Activated CD8-positive, alpha-beta memory T cell treated with anti-CD3 and anti-CD28 coated beads for 1 hour (primary cell): ENCODE measurements at places on chromosomes 3 and 15.

- DNase-seq = no peak
Measured at GRCh38 chr3:139769796-139770195, 92.0 kb upstream of the NMNAT3 start.

DNA sequence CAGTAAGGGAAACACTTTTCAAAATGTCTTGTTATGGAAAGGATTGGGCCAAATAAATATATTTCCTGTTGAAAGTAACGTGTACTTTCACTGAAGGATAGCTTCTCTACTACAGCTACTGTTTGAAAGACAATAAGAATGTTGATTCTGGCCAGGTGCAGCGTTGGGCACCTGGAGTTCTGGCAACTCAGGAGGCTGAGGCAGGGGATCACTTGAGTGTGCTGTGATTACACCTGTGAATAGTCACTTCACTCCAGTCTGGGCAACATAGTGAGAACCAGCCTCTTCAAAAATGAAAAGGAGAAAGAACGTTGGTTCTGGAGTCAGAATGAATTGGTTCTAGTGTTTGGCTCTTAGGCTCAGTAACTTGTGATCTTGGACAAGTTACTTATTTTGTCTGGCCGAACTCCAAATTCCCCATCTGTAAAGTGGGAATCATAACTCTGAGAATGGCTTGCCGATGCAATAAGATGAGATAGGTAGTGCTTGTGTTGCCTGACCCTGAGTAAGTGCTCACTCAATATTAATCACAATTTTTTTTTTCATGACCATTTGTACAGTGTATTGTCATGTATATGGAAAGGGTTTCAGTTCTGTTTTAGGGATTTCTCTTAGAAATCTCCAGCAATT is 310.8 kb downstream of the PTPRG start:
- DNase-seq = no peak

DNA sequence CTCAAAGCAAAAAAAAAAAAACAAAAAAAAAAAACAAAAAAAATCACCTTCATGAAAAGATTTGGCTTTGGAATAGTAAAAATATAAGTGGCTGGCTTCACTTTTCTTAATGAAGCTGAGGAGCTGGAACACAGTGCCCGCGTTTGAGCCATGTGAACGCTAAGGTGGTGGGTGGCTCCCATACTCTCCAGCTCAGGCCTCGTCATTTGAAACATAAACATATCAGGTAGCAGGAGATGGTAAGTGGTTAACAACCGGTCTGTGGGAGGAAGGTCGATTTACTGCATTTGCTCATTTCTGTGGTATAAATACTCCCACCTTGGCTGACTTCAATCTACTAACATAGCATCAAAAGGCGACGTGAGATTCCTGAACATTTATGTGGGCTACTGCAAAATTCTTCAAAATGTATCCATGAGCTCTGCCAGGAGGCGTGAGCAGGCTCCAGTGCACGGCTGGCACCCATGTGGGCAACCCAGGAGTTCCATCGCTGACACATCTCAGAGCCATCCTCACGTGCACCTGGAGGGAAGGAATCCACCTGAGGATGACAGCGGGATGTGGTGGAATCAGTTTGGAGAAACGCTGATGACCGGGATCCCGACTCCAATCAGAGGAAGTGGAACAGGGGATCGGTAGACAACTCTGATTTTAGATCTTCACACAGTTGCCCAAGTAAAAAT is 157.6 kb downstream of the ATP10A start:
- no peak for DNase-seq

GRCh38 chr15:63915209-63915872 is 81.6 kb upstream of the HERC1 start:
- no peak for DNase-seq

- DNase-seq = no peak
Measured at GRCh38 chr15:77580996-77581682, 51.6 kb downstream of the LINGO1 start.

DNA sequence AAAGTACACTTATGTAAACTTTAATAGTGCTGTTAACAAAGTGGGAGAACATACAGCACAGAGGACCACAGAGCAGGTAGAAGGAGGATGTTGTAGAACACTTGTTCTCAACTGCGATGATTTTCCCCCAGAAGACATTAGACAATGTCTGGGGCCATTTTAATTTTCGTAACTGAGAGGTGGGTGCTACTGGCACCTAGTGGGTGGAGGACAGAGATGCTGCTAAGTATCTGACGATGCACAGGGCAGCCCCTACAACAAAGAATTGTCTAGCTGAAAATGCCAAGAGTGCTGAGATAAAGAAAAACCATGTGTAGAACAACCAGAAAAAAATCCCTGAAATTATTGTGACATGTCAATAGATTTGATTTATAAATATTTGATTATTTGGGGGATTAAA is 5.0 kb upstream of the KBTBD8 start:
- no peak for DNase-seq

GRCh38 chr3:16794257-16794656 is 90.5 kb upstream of the PLCL2 start:
- DNase-seq = no peak

DNA sequence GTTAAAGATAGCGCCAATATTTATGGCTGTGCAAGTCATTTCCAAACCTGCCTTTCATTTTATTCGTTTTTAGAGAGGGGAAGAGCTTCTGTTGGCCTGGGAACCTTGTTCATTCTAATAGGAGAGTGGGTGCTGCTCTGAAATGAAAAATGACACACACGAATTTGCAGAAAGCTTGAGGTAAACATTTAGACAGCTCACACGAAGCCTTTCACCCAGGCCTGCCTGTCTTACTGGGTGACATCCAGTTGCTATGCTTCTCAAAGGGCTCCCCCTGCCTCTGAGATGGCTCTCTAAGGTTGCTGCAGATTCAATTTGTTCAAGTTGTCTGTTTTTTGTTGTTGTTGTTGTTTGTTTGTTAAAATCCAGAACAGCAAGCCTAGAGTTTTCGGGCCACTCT is 18.2 kb downstream of the PEX5L start:
- no peak for DNase-seq

- no peak for DNase-seq
Measured at GRCh38 chr3:152281133-152281713, 12.5 kb downstream of the MBNL1 start.

- no peak for DNase-seq
Measured at GRCh38 chr3:124826703-124827102, 60.5 kb downstream of the ITGB5 start.

- no peak for DNase-seq
Measured at GRCh38 chr15:20361091-20361490, 180.5 kb downstream of the GOLGA6L6 start.

DNA sequence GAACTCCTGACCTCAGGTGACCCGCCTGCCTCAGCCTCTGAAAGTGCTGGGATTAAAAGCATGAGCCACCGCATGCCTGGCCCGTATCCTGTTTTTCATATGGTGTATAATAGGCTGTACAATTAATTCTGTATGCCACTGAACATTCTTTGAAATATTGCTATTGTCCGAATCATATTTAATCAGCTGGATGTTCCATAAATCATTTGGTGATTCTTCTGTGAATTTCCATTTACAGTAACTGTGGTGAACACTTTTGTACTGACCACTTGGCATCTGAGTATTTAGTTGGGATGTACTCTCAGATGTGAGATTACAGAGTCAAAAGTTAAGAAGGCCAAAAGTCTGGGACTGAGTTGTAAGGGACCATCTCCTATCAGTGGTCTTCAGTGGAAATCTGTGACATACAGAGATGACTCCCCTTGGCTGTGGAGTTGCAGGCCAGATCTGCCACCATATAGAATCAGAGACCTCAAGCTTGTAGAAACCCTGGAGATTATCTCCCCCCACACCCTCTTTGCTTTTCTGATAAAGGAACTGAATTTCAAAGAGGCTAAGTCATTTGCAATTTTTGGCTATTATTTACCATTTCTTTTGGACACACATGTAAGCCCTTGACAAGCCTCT is 25.7 kb upstream of the DYNC1LI1 start:
- DNase-seq = no peak

- no peak for DNase-seq
Measured at GRCh38 chr3:184344579-184345316, 7.3 kb downstream of the FAM131A start.

DNA sequence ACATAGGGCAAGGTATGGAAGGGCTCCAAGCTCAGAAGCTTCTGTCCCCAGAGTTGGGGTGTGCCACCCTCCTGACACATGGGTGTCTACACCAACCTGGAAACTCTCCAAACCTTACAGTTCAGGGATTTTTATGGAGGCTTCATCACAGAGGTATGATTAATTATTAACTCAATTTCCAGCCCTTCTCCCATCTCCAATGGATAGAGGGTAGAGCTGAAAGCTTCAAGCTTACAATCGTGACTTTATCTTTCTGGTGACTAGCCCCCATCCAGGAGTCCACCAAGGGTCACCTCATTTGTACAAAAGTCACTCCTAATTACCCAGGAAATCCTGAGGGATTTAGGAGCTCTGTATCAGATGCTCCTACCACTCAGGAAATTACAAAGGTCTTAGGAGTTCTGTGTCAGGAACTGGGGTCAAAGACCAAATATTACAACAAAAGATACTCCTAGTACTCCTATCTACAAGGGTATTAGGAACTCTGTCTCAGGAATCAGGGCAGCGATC is 62.7 kb downstream of the TFDP2 start:
- DNase-seq = no peak

DNA sequence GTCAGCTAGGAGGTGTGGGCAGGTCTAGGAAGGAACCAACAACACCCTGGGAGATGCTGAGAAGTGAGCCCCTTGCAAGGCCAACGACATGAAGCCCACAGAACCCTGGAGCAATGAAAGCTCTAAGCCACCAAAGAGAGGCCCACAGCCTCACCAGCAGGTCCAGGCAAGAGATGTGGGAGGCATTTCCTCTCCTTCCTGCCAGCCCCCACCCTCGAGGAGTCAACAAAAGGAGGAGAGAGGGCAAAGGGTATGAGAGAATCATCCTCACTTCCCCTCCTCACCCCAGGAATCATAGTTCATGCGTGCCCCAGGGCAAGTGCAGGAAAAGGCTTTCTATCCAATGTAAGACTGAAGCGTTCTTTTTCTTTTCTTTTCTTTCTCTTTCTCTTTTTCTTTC is 195.8 kb downstream of the SHQ1 start:
- DNase-seq = no peak

GRCh38 chr3:129343643-129344360 is 65.1 kb downstream of the HMCES start:
- DNase-seq = no peak

GRCh38 chr3:192039593-192039992 is 578.6 kb downstream of the PYDC2 start:
- no peak for DNase-seq

GRCh38 chr15:100030586-100031229 is 297.5 kb upstream of the LYSMD4 start:
- no peak for DNase-seq

GRCh38 chr15:48040166-48040817 is 80.5 kb upstream of the SLC24A5 start:
- no peak for DNase-seq

DNA sequence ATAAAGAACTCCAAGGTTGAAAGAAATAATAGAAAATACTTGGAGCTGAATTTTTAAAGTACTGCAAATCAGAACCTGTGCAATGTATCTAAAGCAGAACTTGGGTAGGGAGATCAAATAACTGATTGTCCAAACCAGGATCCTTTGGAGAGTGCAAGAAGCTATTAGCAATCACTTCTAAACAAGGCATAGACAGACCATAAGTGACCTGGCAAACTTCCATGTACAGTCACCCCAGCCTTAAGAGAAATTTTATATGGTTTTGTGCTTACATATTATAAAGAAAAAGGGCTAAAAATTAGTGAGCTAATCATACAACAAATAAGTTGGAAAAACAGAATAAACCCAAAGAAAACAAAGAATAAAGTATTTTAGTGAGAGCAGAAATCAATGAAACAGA is 35.2 kb downstream of the ETV5 start:
- DNase-seq = no peak

DNA sequence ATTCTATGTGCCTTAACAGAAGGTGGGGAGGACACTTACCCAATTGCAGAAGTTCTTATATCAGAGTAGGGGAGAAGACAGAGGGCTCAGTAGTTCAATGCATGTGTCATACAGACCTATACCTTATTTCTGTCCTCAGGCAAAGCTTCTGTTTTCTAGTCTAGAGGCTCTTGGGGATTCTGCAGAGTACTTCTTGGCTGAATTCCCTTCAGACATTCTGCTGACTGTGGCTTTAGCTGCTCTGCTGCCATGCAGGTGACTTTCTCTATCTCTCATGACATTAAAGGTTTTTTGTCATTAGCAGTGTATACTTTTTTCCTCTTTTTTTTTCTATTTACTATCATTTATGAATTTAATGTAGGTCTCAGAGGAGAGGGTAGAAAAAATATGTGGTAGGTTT is 172.8 kb upstream of the PLSCR5 start:
- DNase-seq = no peak

DNA sequence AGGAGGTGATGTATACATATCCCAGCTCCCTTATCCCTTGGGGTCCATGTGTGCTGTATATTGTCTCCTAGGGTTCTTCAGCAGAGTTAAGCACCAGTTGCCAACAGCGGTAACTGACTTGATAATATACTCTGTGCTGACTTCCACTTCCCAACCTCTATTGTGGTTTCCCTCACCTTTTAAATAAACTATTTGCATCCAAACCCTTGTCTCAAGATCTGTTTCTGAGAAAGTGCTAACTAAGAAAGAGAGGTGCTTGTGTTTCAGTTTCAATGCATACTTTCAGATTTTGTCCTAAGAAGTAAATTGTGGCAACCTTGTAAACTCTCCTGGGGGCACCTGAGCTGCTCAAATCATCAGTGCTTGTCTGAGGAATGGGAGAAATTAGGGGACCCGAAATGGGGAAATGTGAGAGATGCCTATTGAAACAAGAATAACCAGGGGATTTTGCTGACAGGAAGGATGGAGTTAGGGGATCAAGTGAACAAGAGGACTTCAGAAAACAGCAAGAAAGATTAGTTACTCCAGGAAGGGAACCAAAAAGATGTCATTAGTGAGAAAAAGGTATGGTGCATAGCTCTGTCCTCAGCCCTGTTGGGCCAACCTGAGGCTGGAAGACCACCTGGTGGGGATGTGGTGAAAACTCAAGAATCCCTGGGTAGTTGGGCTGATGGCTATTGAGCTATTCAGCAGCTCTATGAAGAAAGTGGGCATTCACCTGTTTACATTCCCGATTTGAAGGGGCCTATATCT is 50.9 kb upstream of the MRPL3 start:
- DNase-seq = no peak

- no peak for DNase-seq
Measured at GRCh38 chr15:66008940-66009562, 139.8 kb downstream of the RAB11A start.

- no peak for DNase-seq
Measured at GRCh38 chr15:68679961-68680371, 101.2 kb downstream of the CORO2B start.

DNA sequence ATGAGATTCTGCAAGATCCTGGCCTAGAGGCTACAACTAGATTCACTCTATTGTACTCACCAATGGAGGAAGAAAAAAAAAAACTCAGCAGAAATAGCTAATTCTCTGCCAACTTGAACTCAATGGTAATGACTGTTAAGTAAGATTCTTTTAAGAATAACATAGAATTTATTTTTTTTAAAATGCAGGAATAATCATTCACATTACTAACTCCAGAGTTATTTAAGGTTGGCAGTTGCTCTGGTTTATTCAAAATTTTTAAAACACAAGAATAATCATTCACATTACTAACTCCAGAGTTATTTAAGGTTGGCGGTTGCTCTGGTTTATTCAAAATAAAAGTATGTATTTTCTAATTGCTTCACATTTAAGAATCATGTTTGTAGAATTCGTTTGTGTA is 1071.9 kb downstream of the IGSF11 start:
- DNase-seq = no peak

GRCh38 chr3:173732237-173732636 is 334.7 kb downstream of the NLGN1 start:
- no peak for DNase-seq

- DNase-seq = no peak
Measured at GRCh38 chr15:49331951-49332350, 91.1 kb upstream of the FGF7 start.

GRCh38 chr3:161800985-161801559 is 304.5 kb downstream of the OTOL1 start:
- no peak for DNase-seq
